ENCODE measurements at places on chromosomes 6 and 20. TPM values are rescaled to one million over a fixed set of nuclear protein-coding genes. Genes with fewer than 3 reads are reported as not detected.

GABRR1 gene
- not detected for total RNA-seq

PCSK2 gene
- not detected for total RNA-seq

MAK gene
- total RNA-seq: not detected

OLIG3 gene
- not detected for total RNA-seq

NHLRC1 gene
- 3.2 TPM for total RNA-seq

ENPP1 gene
- 53.7 TPM for total RNA-seq

CST4 gene
- total RNA-seq: not detected

GMEB2 gene
- 15.4 TPM for total RNA-seq

- no peaks in the 10 kb centered on the region for H3K27me3 ChIP-seq
- no peak overlapping the region for H3K27ac ChIP-seq
- no peaks in the 10 kb centered on the region for H3K4me1 ChIP-seq
These were observed 457.2 kb downstream of the KIF16B start for GRCh38 chr20:16115911-16116552.

DNA sequence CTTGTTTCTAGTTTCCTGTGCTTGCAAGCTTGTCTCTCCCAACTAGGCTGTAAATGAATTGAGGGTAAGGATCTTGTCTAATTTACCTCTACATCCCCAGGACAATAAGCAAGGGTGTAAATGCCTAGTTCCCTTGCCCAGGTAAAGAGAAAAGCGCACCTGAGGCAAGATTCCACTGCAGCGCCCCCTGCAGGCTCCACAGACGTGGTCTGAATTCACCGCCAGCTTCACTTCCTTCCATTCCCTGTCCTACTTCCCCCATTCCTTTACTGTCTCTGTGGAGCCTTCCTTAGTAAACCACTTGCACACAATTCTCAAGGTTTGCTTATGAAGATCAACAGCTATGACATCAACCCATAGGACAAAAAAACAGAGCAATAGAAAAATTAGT, 42.3 kb downstream of the ANKEF1 start:
- H3K36me3 ChIP-seq: no peaks in the 10 kb centered on the region
- H3K27ac ChIP-seq: no peak overlapping the region
- no peak for DNase-seq
- H3K27me3 ChIP-seq: no peaks in the 10 kb centered on the region
- peaks cover 27% of the 10 kb centered on the region for H3K4me1 ChIP-seq

DNA sequence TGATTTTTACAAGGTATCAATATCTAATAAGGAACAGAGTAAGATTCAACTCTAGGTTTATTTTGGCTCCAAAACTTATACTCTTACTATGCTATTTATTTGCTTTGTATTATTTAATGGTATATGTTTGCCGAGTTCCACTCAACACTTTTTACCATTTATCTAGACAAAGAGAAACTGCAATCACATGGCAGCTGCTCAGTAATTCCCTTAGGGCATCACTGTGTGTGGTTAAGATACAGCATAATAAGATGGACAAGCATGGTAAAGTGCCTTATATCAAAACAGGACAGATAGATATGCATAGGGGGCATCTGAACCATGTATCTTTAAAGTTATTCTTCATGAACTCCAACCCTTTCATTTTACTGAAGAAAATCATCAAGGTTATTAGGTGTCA, 483.0 kb upstream of the ID4 start:
- H3K27me3 ChIP-seq: no peaks in the 10 kb centered on the region
- H3K27ac ChIP-seq: no peak overlapping the region
- H3K4me1 ChIP-seq: no peaks in the 10 kb centered on the region
- no peak for DNase-seq
- no peak overlapping the region for H3K4me3 ChIP-seq
- H3K36me3 ChIP-seq: no peaks in the 10 kb centered on the region

DNA sequence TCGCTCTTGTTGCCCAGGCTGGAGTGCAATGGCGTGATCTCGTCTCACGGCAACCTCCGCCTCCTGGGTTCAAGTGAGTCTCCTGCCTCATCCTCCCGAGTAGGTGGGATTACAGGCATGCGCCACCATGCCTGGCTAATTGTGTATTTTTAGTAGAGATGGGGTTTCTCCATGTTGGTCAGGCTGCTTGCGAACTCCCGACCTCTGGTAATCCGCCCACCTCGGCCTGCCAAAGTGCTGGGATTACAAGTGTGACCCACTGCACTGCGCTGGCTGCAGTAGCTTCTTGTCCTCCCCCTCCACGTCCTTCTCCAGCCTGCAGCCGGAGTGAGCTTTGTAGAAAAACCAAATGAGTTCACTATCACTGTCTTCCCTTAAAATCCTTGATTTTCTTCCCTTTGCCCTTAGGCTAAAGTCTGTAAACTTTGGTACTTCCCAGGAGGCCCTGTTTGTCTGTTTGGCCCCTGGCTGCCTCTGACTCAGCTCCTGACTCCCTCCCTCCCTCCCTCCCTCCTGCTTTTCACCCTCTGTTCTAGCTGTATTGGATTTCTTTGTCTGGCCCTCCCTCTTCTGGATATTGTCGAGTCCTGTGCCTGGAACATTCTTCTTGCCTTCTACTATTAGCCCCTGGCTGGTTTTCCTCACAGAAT, 12.9 kb downstream of the PARD6B start:
- DNase-seq: peak; percentile 91
- H3K27ac ChIP-seq: peak overlapping the region; percentile 70
- H3K36me3 ChIP-seq: no peaks in the 10 kb centered on the region
- no peaks in the 10 kb centered on the region for H3K27me3 ChIP-seq
- H3K4me1 ChIP-seq: peaks cover 17% of the 10 kb centered on the region

DNA sequence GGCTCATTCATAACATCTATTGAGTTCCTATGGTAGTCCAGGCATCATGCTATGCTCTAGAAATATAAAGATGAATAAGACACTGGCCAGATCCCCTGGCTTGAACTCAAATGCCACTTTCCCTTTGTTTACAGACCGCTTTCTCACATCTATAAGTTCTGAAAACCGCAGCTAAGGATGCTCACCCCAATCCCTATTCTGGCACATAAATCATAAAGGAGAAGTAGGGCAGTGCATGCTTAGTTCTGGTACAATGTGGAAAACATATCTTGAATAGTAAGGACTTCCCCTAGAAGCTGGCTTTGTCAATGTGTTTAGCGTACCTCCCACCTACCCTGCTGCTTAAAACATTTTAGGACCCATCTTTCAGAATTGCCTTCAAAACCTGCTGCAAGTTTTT, 26.4 kb downstream of the MRS2 start:
- peak overlapping the region; percentile 59 for H3K27ac ChIP-seq
- H3K4me1 ChIP-seq: peaks cover 14% of the 10 kb centered on the region
- H3K27me3 ChIP-seq: no peaks in the 10 kb centered on the region
- DNase-seq: no peak
- no peak overlapping the region for H3K4me3 ChIP-seq

DNA sequence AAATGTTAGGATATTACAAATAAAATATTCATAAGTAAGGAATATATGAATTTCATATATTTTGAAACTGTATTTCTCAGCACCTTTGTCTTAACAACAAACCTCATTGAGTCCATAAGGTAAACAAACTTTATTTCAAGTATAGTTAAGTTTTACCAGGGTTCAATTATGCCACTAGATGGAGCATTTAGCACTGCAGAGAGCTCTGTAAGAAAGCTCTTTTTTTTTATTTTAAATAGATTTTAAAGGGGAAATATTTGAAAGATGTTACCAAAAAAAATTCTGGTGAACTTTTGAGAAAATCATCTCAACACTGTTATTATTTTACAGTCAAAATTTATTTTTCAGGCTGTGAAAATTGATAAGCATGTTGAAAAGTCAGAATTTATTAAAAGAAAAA, 955.2 kb upstream of the EYS start:
- H3K36me3 ChIP-seq: no peaks in the 10 kb centered on the region
- no peaks in the 10 kb centered on the region for H3K4me1 ChIP-seq
- no peak overlapping the region for H3K27ac ChIP-seq
- peak; percentile 2 for DNase-seq
- H3K27me3 ChIP-seq: no peaks in the 10 kb centered on the region

DNA sequence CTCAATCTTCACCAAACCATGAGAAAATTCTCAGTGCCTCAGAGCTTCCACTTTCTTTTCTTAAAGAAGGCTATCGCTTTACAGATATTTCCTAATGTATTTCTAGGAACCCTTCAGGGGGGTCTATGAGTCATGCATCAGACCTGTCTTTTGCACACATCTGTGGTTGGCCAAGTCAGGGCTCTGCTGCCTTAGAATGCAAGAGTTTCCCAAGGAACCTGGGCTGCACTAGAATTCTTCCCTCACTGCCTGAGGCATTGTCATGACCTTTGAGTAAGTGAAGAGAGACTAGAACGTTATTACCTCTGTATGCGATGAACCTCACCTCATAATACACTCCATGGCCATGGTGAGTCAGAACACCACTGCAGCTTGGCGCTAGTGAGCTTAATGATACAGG, 365.0 kb upstream of the ID4 start:
- no peak overlapping the region for H3K4me3 ChIP-seq
- H3K27me3 ChIP-seq: 0 out of 2 replicates have a peak, but pooled peaks cover 12% of the 10 kb centered on the region
- peak; percentile 82 for DNase-seq
- no peaks in the 10 kb centered on the region for H3K36me3 ChIP-seq

DNA sequence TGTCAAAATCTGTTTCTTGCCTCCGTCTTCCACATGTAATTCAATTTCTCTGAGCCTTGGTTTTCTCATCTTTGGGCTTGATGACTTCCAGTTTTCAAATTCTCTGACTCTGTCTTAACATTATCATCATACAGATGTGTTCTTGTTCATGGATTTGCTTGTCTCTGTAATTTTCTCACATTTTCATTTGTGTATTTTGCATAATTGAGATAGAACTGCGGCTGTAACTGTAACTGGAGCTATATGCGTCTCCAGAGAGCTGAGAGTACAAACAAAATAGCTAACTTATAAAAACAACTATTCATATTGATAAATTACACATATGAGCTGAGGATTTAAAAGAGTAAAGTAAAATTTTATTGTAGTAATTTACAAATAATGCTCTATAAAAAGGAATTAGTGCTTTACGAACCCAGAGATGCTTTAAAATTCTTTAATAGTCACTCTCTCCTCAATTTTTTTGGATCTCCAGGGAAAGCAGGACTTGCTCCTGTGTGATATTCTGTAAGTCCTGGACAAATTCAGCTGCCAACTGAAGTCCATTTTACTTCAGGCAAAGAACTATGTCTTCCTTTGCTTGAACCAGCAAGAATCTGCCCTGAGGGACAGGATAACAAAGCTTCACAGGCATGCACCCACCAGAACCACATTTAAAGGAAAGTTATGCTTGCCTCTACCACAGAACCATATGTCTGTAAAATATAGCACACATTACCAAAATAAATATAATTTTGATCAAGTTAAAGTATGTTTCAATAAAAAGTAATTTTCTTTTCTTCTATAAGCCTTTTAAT, 288.3 kb downstream of the KHDC1L start:
- no peaks in the 10 kb centered on the region for H3K27me3 ChIP-seq
- no peaks in the 10 kb centered on the region for H3K36me3 ChIP-seq
- no peak for DNase-seq
- no peaks in the 10 kb centered on the region for H3K4me1 ChIP-seq
- H3K27ac ChIP-seq: no peak overlapping the region

DNA sequence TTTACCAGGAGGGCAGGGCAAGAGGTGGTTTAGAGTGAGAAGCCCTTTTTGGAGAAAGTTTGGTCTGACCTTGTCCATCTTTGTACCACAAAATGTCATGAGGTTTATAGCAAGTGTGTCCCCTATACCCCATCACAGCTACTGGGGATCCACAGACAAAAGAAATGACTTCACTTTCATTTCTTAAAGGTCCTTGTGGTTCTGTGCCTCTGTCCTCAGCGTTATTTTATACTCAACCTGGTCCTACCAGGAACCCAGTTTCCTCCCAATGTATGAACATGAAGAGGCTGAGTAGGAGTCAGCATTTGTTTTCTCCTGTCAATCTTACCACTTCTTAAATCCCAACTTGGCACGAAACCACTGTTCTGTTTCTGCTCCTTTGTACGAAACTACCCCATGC, 157.6 kb downstream of the NFATC2 start:
- DNase-seq: no peak
- H3K27ac ChIP-seq: no peak overlapping the region
- H3K27me3 ChIP-seq: no peaks in the 10 kb centered on the region
- H3K36me3 ChIP-seq: no peaks in the 10 kb centered on the region
- H3K4me3 ChIP-seq: no peak overlapping the region

DNA sequence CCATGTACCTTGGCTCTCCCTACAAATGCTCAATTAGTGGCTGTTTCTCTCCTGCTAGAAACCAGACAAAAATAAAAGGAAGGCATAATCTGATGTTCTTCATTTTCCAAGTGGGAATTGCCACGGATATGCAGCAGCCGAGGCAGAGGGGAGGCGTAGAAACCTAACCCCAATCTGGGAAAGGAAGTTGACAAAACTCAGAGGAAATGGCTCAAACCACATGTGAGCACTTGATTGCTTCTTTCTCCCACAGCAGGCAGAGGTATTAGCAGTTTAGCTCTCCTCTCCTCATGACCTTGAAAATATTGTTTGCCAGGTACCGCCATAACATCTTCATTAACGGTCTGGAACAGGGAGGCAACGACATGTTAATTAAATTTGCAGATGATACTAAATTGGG, 3.8 kb upstream of the MLN start:
- H3K4me3 ChIP-seq: no peak overlapping the region
- no peak overlapping the region for H3K27ac ChIP-seq
- peaks cover 46% of the 10 kb centered on the region for H3K27me3 ChIP-seq
- H3K36me3 ChIP-seq: no peaks in the 10 kb centered on the region

DNA sequence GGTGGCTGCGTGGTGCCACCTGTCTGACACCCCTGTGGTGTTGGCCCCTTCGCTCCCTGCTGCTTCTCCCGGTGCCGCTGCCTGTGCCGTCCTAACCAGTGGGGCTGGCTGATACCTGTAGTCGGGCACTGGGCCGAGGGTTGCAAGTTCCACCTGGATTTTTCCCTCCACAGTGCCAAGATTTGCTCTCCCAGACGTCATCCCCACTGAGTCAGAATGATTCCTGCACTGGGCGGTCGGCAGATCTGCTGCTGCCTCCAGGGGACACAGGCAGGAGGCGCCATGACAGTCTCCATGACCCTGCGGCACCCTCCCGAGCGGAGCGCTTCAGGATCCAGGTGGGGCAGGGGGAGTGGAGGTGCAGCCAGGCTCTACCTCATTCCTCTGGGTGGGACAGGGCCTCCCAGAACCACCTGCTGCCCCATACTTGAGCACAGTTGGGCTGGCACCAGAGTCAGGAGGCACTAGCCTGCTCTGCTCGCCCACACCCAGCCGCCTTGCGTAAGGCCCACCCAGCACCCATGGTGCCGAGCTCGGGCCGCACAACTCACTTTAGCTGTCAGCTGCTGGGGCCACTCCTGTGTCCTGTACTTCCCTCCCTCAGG, 60.2 kb downstream of the TCP11 start:
- H3K36me3 ChIP-seq: no peaks in the 10 kb centered on the region
- H3K4me1 ChIP-seq: no peaks in the 10 kb centered on the region
- H3K27ac ChIP-seq: no peak overlapping the region
- H3K4me3 ChIP-seq: no peak overlapping the region
- no peaks in the 10 kb centered on the region for H3K27me3 ChIP-seq

DNA sequence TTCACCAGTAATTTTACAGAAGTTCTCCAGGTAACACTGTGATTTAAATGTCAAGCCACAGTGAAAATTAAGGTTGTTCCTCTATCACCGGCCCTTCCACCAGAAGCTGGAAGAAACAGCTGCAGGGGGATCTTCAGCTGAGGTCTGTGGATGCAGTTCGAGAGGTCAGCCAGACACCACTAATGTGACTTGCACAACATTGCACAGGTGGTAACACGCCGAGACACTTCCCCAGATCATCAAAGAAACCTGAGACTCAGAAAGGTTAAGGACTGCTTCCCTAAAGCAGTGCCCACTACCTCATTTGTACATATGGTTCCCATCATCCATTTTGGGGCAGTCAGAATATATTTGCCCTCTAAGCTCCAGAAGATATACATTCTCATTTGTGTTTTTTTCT, 8.1 kb upstream of the SERPINB9 start:
- no peak for DNase-seq
- no peaks in the 10 kb centered on the region for H3K36me3 ChIP-seq
- H3K27me3 ChIP-seq: no peaks in the 10 kb centered on the region
- H3K4me1 ChIP-seq: no peaks in the 10 kb centered on the region
- H3K4me3 ChIP-seq: no peak overlapping the region

Measured in GM23248 (cell line).